ENCODE measurements at places on chromosomes 3 and 15. TPM values are rescaled to one million over a fixed set of nuclear protein-coding genes. Genes with fewer than 3 reads are reported as not detected.
A peak's percentile ranks its signal among the peaks of the same experiment; 100 is the strongest.

DNA sequence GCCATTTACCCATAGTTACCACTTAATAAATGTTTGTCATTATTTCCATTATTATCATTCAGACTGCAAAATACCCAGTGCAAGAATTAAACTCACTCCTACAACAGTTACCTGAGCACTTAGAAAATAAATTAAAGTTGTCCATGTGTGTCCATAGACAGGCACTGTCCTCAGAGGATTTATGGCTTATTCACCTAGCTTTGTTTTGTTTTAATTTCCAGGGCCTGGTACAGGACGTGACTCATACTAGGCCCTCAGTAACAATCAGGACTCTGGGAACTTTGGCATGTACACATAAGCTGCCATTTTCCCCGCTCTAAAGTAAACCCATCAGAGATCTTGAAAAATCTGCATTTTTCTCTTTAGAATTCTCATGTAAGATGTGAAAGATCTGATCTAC is 458.5 kb upstream of the ARRDC4 start:
- DNase-seq, result no peak

Gene CLDN11
- 0.26 TPM for polyA plus RNA-seq

Gene CFAP92
- not detected for polyA plus RNA-seq

- no peak for DNase-seq
Measured at GRCh38 chr3:125334675-125335560, 40.2 kb downstream of the ZNF148 start.

- no peak for DNase-seq
Measured at GRCh38 chr3:140424211-140424610, 253.7 kb upstream of the TRIM42 start.

- no peak for DNase-seq
Measured at GRCh38 chr3:134463676-134464063, 22.1 kb downstream of the ANAPC13 start.

Gene ST3GAL6
- polyA plus RNA-seq, result 0.91 TPM

GRCh38 chr3:127351321-127351720 is 63.5 kb upstream of the PRR20G start:
- DNase-seq, result no peak

- DNase-seq, result no peak
Measured at GRCh38 chr3:131630097-131630496, 127.3 kb upstream of the MRPL3 start.

DNA sequence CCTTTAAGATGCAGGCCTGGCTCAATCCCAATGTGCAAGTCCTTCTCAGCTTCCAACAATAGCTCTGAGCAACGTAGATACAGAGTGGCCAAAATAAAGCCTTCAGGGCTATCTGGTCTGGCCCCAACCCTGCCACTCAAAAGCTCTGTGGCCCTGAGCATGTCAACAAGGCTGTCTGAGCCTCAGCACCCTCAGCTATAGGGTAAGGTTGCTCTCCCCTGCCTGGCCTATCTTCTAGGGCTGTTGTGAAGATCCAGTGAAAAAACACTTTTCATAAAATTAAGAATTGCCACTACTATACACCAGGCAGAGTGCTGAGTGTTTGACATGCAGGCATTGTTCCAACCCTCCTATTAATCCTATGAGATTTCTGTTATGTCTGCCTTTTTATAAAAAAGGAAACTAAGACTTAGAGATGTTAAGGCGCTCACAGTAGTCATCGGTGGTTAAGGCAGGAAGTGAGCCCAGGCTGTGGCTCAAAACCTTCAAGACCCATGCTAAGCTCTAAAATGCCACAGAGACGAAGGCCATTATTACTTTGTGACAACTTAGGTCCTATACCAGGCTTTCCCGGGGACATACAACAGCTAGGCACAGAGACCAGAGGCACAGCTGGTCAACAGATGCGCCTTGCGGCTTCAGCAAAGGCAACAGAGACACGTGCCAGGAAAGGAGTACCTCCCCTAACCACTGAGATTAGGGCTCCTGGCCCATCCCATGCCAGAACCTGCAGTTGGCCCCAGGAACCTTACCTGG is 5.1 kb downstream of the POLG start:
- DNase-seq, result no peak

DNA sequence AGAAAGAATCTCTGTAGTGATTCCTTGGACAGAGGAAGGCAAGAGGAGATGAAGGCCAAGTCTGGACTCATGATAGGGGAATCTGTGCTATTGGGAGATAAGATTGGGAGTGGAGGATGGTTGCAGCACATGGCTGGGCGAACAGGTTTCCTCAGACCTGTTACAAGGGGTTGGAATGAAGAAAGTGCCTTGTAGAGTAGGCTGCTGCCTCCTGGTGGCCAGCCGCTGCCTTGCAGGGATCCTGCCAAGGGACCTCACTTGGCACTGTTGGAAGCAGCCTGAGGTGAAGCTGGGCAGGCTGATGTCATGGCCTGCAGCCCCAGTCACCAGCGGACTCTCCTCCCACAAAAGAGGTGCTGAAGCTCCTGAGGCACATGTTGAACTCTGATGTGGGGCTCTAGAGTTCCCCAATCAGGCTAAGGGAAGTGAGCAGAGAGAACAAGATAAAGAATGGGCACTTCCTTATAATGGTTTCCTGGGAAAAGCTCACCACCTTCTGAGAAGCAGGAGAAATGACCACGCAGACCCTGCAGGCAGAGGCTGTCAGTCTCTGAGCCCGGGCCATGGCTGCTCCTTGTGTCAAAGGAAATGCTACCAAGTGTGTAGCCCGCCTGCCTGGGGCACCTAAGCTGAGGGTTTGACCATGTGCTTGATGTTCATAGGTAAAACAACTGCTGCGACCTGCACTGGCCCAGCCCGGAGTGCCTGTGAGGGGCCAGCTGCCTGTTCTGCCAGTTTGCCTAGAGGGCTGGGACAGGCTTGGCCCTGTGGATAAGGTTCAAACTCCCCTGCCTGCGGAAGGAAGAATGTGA is 1.6 kb upstream of the TEX264 start:
- peak; percentile 79 for DNase-seq

DNA sequence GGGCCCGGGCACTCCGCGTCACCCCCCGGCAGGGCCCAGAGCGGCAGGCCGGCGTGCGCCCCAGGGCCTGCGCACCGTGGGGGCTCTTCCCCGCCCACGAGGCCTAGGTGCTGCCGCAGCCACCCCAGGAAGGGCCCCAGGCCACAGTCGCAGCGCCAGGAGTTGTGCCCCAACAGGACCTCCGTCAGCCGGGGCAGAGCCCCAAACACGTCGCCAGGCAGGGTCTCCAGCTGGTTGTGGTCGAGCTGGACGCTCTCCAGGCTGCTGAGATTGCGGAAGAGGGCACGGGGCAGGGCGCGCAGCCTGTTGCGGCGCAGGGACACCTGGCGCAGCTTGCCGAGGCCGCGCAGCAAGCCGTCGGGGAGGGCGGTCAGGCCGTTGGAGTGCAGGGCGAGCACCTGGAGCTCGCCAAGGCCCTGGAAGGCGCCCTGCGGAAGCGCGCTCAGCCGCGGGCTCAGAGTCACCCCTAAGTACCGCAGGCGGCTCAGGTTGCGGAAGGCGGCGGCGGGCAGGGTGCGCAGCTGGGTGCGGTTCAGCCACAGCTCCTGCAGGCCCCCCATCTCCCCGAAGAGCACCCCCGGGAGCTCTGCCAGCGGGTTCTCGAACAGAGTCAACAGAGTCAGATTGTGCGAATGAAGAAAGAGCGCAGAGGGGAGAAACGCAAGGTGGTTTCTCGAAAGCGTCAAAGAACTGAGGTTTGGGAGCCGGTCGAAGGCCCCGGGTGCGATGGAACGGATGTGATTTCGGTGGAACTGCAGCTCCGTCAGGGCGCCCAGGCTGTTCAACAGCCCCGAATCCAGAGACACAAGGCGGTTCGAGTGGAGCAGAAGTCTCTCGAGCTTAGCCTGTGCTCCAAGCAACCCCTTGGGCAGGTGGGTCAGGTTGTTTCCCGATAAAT is 2.0 kb downstream of the GP5 start:
- peak; percentile 55 for DNase-seq

DNA sequence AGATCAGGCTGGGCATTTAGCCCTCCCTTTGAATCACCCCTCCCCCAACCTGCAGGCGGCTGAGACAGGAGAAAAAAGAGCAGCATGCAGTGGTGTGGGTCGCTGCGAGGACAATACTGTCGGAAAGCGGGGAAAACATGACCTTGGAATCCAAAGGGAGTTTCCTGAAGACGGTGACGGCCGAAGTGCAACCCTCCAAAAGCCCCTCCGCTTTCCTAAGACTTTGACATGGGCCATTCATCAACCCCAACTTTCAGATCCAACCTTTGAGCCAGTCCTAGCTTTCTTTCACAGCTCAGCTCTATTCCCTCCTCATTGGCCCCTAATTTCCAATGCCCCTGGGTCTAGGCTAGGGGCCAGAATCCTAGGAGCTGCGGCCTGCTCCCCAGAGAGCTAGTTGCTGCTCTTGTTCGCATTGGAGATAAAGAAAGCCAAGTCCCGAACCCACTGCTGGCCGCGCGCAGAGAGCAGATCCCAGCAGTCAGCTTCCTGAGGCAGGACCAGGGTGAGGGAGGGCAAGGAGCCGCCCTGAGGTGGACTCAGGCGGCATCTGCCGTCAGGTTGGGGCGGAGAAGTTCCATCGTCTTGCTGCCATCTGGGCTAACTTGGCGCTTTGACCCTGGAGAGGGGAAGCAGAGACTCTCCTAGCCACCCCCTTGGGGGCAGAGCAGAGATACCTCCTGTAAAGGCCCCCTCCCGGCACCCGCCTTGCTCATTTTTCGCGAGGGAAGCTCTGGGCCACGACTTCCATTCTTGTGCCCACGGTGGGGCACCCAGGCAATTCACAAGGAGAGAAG is 914 bp downstream of the ZIC4 start:
- no peak for DNase-seq

DNA sequence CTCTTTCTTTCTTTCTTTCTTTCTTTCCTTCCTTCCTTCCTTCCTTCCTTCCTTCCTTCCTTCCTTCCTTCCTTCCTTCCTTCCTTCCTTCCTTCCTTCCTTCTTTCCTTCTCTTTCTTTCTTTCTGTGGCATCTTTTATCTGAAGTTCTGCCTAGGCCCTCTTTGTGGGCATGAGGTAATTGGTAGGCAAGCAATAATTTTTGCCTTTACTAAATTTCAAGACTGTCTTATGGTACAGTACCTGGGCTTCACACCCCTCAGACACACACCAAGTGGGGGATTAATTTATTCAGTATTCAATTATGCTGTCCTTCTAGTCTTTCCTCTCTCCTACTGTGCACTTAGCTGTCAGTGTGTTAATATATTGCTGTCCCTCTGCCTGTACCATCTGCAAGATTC is 155.5 kb downstream of the OXSM start:
- no peak for DNase-seq

Gene TMEM212
- polyA plus RNA-seq, result not detected

Gene ABI3BP
- polyA plus RNA-seq, result not detected

GRCh38 chr3:154188846-154189245 is 67.7 kb downstream of the ARHGEF26 start:
- DNase-seq, result no peak

DNA sequence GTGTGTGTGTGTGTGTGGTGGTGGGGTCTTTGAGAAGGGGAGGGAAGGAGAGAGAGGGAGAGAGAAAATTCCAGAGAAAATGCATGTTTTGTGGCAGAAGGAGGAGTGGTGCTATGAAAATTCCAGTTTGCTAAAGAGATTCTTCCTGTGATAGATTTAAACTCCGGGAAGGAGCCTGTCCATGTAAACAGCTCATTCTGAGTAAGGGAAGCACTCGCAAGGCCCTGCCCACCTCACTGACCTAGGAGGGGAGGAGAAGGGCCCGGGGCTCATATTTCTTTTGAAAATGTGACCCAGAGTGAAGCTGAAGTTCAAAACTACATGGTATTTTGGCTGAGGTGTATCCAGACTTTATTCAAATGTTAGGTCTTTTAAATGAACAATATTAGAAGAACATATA is 41.3 kb downstream of the ADAMTSL3 start:
- DNase-seq, result no peak

DNA sequence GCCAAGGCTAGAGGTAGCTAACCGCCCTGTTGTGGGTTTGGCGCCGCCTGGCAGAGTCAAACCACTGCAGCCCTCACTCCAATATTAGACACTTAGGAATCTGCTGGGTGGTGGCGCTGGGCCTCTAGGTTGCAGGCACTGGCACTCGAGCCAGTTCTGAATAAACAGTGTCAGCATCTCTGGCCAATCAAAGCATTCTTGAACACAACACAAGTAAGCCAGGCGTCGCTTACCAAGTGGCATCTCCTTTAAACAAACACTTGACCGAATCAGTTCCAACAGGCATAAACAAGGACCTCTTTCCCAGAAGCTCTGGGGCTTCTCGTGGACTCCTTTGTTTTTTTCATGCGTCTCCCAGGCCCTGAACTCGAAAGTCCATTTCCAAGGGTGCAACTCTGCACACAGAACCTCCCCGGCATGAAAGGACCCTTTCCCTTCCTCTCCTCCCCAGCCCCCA is 82.3 kb downstream of the LRIG1 start:
- no peak for DNase-seq

DNA sequence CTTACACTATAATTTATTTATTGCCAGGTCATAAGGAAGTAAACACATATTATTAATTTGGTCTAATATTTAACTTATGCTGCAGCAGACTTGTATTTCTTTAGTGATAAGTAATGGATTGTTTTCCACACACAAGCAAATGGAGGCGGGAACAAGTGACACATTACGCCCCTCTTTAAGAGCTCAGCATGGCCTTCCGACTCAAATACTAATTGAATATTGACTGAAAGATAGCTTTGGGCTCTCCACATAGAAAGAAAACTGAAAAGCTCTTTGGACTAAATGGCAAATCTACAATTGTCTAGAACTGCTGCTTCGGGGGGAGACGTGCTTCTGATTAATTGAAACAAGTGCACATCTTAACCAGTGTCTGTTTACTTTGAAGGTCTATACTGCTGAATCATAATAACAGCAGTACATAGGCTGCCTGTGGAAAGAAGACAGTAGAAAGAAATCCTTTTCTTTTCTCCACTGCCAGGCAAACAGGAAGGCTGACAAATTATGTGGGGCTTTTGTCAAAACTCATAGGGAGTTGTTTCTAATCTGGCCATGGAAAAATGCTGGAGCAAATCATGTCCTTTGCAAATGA is 15.9 kb downstream of the CADPS start:
- DNase-seq, result no peak

- DNase-seq, result peak; percentile 39
Measured at GRCh38 chr15:33292717-33293307, 18.0 kb upstream of the RYR3 start.

- no peak for DNase-seq
Measured at GRCh38 chr3:11581237-11582190, 62.2 kb downstream of the VGLL4 start.

GRCh38 chr3:189282189-189282588 is 110.4 kb downstream of the TPRG1 start:
- no peak for DNase-seq

Gene GPR156
- not detected for polyA plus RNA-seq

DNA sequence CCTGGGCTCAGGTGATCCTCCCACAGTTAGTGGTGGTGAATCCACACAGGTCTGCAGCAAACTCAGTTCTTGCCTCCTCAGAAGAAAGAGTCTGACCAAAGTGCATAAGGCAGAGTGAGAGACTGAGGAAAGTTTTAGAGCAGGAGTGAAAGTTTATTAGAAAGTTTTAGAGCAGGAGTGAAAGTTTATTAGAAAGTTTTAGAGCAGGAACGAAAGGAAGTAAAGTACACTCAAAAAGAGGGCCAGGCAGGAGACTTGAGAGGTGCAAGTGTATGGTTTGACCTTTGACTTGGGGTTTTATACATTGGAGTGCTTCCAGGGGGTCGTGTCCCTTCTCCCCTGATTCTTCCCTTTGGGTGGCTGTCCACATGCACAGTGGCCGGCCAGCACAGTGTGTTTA is 84.2 kb downstream of the LSM3 start:
- no peak for DNase-seq

GRCh38 chr15:90000186-90001001 is 730 bp upstream of the ZNF710 start:
- peak; percentile 55 for DNase-seq

- DNase-seq, result no peak
Measured at GRCh38 chr3:173064631-173065030, 76.4 kb downstream of the SPATA16 start.

- DNase-seq, result no peak
Measured at GRCh38 chr3:47057212-47057671, 77.8 kb downstream of the NBEAL2 start.

Gene CFAP91
- 0.48 TPM for polyA plus RNA-seq
